GOT3 (cell line): ENCODE measurements at places on chromosomes 5 and 9.

- DNase-seq: no peak
These were observed 75.7 kb downstream of the TUSC1 start for GRCh38 chr9:25602400-25603044.

- DNase-seq: no peak
These were observed 19.9 kb downstream of the GOLM1 start for GRCh38 chr9:86079421-86079831.

DNA sequence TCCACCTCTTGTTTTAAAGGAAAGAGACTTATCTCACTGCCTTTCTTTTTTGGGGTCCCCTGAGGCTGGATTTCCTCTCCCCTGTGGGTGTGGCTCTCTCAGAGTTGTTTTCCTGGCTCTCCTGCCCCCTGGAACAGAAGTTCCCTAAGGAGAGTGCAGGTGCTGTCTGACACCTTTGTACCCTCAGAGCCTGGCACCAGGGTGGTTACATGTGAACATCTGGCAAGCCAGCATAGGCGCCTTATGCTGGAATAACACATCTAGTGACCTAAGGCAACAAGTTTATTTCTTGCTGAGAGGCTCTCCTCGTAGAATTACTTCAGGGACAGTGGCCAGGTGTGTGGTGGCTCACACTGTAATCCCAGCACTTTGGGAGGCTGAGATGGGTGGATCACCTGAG, 172.9 kb upstream of the PTCH1 start:
- no peak for DNase-seq

GRCh38 chr5:145854651-145855258, 18.1 kb downstream of the GRXCR2 start:
- no peak for DNase-seq

DNA sequence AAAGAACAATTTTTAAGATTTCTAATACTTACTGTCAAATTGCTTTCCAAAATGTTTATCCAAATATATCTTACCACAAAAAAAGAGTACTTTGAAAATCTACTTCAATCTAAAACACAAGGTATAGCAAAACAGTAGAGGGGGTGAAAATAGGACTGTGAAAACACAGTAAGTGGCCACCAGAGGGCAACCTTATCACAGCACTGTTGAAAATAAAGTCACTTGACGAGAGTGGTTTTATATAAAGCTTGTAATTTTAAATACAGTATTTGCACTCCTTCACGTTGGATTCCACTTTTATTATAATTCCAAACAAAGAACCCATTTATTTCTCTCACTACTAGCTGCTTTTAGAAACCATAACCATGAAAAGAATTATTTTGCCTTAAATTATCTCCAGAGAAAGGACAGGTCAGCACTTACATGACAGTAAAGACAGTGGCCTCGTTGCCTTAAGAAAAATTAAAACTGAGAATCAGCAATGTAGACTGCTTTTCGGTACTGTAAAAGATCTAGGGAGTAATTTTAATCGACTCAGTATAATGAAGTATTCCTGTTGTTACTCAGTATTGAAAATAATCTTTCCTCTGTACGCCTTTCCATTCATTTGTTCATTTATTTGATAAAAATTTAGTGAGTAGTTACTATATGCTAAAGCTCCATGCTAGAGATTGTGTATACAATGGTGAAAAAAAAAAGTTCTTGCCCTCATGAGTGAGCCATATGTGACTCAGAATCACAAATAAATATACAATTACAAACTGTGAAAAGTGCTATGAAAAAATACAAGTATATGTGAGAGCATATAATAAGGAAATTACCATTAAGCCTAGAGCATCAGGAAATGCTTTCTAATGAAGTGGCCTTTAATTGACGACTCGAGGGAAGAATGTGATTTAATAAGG, 40.0 kb upstream of the CDK5RAP2 start:
- no peak for DNase-seq

GRCh38 chr5:57176350-57176857, 2.5 kb downstream of the GPBP1 start:
- DNase-seq: no peak

DNA sequence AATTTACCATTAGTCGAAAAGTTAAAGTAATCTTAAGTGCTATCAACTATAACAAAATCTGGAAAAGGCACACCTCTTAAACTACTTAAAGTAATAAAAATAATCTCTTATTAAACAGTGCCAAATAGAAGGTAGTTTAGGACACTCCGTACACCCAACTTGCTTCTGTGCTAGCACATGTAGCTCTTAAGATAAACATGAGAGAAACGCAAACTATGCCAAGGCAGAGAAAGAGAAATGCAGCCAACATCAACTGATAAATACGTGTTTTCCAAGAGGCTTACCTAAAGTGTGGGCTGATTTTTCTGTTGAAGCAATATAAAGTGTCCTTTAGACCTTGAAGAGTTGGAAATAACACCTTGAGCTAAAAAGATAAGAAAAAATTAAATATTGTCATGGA, 480.6 kb upstream of the DAB2 start:
- no peak for DNase-seq

GRCh38 chr5:106634375-106634774, 1036.4 kb downstream of the EFNA5 start:
- no peak for DNase-seq

DNA sequence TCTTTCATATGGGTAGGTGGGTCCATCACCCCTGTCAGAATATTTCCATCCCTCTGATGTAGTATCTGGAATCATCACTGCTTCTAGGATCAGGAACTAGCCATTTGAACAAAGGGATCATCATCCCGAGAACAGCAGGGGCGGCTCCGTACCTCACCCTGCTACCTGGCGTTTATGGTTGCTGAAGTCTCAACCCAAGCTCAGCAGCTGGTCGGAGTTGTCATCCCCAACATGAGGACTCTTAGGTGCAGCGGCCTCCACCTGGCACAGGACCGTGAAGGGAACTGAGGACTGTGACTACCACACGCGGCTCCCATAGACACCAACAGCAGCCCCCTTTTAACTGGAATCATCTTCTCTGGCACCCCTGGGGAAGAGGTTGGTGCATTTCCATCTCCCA, 35.1 kb downstream of the ROR2 start:
- DNase-seq: no peak

GRCh38 chr5:157370967-157371366, 89.0 kb upstream of the NIPAL4 start:
- no peak for DNase-seq

DNA sequence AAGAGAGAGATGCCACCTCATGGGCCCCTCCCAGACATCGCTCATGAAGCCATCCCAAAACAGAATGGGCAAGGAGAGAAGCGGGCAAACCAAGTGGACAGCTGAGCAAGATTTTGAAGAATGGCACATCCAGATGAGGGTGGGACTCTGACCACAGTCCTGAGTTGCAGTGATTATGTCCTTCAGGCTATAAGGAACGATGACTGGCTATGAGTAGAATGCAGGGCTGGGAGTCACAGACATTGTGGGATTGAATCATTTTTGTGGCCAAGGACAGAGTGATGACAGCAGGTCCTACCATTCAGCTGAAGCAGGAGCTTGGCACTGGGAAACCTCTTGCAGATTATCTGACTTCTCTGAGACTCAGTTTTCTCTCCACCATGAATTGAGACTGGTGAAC, 245.7 kb upstream of the SLC30A5 start:
- DNase-seq: no peak

GRCh38 chr5:36877667-36878391, 1.3 kb downstream of the NIPBL start:
- DNase-seq: no peak

- DNase-seq: no peak
These were observed 575.7 kb upstream of the ACO1 start for GRCh38 chr9:31808766-31809165.

GRCh38 chr5:95159603-95160002, 125.3 kb downstream of the MCTP1 start:
- DNase-seq: no peak

- DNase-seq: no peak
These were observed 129.8 kb downstream of the MACROH2A1 start for GRCh38 chr5:135269199-135269598.

GRCh38 chr9:110258690-110259091, 2.4 kb upstream of the TXN start:
- DNase-seq: no peak

GRCh38 chr9:123769719-123770118, 160.2 kb downstream of the DENND1A start:
- no peak for DNase-seq

DNA sequence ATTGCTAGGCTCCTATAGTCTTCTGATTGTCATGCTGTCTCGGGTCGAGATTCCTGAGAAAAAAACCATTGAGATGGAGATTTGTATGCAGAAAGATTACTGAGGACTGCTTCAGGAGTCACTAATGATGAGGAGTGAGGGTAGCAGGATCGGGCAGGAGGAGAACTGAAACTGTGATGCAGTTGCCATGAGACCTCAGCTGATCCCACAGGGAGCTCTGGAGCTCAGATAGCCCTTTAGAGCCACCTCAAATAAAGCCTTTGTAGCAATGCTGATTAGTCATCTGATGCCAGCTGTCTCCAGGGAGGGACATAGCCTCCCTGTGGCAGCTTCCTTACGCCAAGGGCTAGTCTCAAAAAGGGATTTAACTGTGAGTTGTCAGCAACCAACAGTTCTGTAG, 256.9 kb downstream of the DMAC1 start:
- DNase-seq: no peak

GRCh38 chr9:124212381-124213050, 45.2 kb upstream of the NEK6 start:
- DNase-seq: no peak

DNA sequence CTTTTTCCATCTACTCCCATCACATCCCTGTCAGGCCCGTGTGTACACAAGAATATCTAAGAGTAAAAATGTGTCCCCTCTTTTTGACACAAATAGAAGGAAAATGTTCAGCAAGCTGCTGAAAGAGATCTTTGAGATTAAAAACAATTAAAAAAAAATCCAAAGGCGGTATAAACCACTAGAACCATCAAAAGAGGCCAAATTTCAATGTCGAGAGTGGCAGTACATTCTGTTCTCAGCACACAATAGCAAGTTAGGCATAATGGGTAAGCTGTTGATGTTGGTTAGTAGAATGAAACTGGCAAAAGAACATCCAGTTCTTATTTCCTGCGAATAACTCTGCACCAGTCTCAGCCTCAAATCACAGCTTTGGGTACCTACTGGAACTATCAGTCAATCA, 95.2 kb upstream of the IL7R start:
- no peak for DNase-seq

GRCh38 chr5:133295520-133295919, 243.7 kb downstream of the HSPA4 start:
- no peak for DNase-seq

DNA sequence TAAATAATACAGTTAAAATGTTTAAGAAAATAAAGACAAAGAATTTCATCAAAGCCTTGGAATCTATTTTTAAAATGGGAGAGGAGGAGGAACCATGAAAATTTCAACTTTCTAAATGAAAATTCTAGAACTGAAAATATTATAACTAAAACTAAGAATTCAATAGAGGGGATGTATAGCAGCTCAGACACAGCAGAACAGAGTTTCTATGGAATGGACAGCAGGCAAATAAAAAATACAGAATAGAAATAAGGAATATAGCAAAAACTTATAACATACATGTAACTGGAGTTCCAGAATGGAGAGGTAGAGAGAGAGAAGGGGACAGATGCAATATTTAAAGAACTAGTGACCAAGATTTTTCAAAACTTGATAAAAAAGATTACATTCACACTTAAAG, 1.4 kb upstream of the RANBP17 start:
- DNase-seq: no peak

- DNase-seq: no peak
These were observed 519.2 kb downstream of the RASEF start for GRCh38 chr9:82543726-82544125.

- no peak for DNase-seq
These were observed 255.7 kb upstream of the TNC start for GRCh38 chr9:115373710-115374045.

DNA sequence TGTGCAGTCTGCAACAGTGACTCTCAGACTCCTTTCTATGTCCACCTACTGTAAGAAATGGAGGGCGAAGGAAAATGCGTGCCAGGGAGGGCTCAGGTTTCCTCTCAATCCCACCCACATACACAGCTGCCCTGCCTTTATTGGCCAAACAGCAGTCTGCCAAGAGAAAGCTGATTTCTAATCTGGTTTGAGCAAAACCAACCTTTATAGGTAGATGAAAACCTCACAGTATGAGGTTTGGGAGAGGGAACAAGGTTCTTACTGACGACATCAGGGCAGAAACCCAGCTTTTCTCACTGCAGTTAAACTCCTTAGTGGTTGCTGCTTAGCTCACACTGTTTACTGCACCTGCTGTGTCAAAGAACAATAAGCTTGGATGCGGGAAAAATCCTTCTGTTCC, 152.3 kb upstream of the KLF9 start:
- no peak for DNase-seq

DNA sequence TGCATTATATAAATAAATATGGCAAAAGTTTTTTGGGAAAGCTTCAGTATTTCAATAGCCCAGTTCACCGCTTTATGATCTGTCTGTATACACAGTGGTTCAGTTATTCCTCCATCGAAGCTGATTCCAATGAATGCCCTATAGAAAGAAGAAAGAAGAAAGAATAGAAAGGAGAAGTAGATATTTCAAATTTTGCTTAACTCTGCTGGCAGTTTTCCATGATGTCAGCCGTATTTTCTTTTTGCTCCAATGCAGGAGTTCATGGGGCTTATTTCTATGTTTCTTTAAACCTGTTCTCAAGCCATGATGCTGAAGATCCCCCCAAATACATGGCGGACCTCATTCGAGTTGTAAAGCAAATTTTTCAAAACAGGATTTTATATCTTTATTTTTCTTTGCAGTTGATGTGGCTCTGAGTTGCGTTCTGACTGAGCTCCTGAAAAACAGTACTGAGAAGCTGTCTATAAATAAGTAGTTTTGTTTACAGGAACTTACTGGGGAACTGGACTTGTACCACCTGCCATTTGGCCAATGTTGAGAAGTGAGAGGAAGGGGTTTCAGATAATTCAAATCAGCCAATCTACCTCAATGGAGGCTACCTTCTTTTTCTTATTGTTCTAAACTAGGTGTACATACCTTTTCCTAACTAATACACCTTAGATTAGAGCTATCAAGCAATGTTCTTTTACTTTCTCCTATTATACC, 418.5 kb upstream of the MEF2C start:
- no peak for DNase-seq

DNA sequence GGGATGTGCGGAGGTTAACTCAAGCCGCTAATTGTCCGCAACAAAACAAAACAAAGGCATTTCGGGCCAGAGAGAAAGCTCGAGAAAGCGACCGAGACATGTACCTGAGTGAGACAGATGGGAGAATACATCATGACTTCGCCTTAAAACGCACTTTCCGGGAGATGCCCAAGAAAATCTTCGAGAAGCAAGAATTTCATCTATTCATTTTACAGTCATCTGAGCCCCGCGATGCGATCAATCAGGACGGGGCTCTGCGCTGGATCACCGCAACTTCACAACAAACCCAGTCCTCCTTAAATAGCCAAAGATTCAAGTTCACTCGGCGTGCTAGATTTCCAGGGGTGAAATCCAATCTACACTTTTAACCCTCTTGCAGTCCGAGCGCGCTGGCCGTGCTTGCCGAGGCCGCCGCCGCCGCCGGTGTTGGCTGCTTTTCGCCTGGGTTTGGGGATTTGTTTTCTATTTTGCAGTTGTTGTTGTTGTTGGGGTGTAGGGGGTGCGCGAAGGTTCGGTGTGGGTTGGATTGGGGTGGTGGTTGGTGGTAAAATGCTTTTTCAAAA, 482 bp downstream of the NFIB start:
- no peak for DNase-seq

GRCh38 chr5:115194676-115195075, 25.0 kb upstream of the TRIM36 start:
- no peak for DNase-seq
